ENCODE measurements at places on chromosomes 4 and X.

- no peak for DNase-seq
These were observed 10.9 kb downstream of the RASGEF1B start for GRCh38 chr4:81460834-81461233.

DNA sequence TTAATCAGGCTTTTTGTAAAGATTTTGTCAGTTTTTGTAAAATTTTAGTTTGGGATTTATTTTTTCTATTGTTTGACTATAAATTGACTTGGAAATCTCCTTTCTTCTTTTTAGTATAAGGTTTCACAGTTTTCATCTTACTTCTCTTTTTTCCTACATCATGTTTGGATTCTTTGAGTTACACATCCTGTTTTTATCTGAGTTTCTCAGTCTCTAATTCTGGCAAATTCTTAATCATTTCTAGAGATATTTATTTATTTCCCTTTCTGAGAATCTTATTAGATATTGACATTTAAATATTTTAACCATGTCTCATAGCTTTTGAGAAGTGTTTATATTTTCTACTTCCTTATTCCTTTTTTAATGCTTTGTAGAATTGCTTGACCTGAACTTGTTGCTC is 20.7 kb downstream of the USP53 start:
- no peak for DNase-seq

- DNase-seq: no peak
These were observed 84.1 kb downstream of the CLCN4 start for GRCh38 chrX:10240918-10241317.

- DNase-seq: no peak
These were observed 2.4 kb downstream of the KCTD8 start for GRCh38 chr4:44446191-44446590.

- no peak for DNase-seq
These were observed 55.6 kb upstream of the TADA2B start for GRCh38 chr4:6987588-6987961.

- no peak for DNase-seq
These were observed 275.0 kb upstream of the CTSO start for GRCh38 chr4:156228676-156229075.

DNA sequence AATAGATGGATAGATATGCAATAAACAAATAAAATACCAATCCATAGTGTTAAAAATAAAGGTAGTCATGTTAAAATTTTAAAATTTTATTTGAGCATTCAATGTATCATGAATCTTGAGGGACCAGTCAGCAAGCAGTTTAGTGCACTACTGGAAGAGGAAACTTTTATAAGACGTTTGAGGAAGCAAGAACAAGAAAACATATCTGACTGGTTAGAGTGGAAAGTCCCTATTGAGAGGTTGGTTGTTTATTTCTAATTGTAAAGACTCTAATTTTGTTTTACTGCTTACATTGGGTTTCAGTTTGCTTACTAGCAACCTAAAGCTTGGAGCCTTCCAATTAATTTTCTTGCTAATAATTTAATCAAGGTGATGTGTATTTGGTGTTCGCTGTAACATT is 786.2 kb downstream of the RAB28 start:
- DNase-seq: no peak

- DNase-seq: no peak
These were observed 18.6 kb upstream of the NKX3-2 start for GRCh38 chr4:13562876-13563275.

DNA sequence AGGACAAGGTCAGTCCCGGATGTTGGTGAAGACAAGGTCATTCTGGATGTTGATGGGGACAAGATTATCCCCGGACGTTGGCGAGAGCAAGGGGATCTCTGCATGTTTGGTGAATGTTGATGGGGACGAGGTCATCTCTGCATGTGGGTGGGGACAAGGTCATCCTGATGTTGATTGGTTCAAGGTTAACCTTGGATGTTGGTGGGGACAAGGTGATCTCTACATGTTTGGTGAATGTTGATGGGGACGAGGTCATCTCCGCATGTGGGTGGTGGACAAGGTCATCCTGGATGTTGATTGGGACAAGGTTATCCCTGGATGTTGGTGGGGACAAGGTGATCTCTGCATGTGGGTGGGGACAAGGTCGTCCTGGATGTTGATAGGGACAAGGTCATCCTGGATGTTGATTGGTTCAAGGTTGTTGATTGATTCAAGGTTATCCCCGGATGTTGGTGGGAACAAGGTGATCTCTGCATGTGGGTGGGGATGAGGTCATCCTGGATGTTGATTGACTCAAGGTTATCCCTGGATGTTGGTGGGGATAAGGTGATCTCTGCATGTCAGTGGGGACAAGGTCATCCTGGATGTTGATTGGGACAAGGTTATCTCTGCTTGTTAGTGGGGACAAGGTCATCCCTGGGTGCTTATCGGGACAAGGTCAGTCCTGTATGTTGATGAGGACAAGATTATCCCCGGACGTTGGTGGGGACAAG is 28.8 kb upstream of the PLCXD1 start:
- DNase-seq: no peak

- no peak for DNase-seq
These were observed 17.4 kb downstream of the BCAP31 start for GRCh38 chrX:153706799-153707198.

DNA sequence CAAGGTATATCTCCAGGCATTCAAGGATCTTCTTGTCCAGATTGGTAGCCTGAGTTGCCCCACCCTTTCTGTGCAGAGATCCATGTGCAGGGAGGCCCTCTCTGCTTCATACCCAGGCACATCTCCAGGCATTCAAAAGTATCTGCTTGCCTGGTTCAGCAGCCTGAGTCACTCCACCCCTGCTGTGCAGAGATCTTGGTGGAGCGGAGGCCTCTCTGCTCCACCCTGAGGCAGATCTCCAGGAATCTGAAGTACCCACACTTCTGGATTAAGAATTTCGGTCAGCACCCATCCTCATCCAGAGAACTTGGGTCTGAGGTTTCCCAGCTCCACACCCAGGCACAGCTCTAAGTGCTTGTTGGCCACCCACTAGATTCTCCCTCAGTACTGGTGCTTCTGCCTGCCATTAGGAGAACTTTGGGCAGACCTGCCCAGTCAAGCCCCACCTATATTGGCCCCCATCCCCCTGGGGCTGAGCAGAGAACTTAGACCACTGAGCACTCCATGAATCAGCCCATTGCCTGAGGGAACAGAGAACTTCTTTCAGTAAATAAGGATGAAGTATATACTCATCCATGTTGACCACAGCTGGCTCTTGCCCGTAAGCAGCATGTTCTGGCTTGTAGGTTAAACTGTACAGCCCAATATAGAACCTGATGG is 199.5 kb upstream of the ZCCHC13 start:
- DNase-seq: no peak

DNA sequence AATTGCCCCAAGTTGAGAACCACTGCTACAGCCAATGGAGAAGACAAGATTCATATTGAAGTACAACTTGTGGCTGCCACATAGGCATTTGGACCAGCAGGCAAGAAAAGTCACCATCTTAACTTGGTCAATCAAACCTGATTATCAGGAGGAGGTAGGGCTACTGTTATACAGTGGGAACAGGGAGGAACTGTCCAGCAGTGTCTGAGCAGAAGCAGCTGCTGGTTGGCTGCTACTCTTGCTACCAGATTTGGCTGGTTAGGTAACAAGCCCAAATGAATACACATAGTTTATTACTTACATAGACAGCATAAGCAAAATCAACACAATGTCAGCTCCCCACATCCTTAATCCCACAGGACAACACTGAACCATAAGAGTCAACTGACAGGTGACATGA is 39.4 kb downstream of the ATP1B4 start:
- DNase-seq: no peak

DNA sequence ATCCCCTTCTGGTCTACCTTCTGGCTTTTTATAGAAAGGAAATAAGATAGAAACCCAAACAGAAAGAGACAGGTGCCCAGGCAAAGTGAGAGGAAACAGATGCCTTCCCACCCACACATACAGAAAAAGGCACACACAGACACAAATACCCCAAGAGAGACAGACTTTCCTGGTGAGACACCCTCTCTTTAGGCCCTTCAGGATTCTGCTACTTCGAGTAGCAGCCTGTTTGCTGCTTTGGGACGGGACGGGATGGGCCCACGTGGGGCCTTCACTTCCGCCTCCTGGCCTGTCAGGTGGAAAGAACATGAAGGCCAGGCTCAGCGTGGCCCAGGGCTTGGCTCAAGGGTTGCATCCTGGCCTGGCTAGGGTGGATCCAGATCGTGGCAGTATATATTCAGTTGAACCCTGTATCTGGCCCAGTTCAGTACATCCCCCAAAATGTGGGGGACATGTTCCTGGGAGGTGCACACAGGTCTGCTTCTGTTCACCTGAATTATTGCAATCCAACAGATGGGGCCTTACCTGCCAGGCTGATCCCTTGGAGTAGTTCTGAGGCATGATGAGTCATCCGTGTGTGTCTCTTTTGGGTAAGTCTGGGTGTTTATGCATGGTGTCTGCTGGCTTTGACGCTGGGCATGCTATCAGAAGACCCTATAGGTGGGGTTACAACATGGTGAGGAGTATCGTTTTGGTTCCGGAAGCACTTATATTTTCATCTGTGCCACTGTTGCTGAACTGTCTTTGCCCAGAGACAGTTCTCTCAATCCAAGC is 2.4 kb downstream of the ZNF275 start:
- no peak for DNase-seq
